Activated CD4-positive, alpha-beta T cell treated with anti-CD3 and anti-CD28 coated beads, Interleukin-2, amount 10 ng/mL, durations not matched to agents 7 days and 5 days (primary cell): ENCODE measurements at places on chromosomes 13 and 19.

GRCh38 chr13:35470671-35471661, 5.5 kb downstream of the MAB21L1 start:
- H3K4me3 ChIP-seq = no peak overlapping the region
- DNase-seq = no peak
- peak overlapping the region; percentile 41 for H3K27ac ChIP-seq
- H3K36me3 ChIP-seq = peaks cover 4% of the 10 kb centered on the region
- H3K27me3 ChIP-seq = peaks cover 66% of the 10 kb centered on the region

DNA sequence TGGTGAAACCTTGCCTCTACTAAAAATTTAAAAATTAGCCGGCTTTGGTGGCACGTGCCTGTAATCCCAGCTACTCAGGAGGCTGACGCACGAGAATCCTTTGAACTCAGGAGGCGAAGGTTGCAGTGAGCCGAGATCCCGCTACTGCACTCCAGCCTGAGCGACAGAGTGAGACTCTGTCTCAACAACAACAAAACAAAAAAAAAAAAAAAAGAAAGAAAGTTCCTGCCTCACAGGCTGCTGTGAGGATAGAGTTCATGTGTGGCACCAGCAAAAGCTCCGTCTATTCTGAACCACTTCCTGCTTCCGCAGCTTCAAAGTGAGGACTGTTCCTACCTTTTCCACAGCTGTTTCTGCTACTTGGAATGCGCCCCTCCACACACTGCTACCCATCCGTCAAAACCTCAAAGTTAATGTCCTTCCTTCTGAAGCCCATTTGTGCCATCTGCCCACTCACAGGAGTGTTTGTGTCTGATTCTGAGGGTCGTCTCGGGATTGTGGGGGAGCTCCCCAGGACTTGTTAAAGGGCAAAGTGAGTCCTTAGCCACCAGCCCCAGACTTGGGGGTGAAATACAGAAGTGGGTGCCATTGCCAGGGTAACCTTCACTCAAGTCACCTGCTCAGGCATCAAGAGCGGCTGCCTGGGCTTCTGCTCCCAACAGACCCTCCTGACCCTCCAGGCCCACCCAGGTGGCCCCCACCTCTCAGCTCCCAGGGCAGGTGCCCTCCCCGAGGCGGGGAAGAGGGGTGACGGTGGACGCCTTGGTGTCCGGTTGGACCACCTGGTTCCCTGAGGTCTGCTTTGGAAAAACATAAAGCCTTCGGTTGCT, 2.9 kb downstream of the MFSD12 start:
- H3K27me3 ChIP-seq = no peaks in the 10 kb centered on the region
- peaks cover 44% of the 10 kb centered on the region for H3K4me1 ChIP-seq
- H3K4me3 ChIP-seq = peak overlapping the region; percentile 96
- peak; percentile 73 for DNase-seq

- H3K4me1 ChIP-seq = peaks cover 51% of the 10 kb centered on the region
- H3K27ac ChIP-seq = peak overlapping the region; percentile 78
- no peaks in the 10 kb centered on the region for H3K27me3 ChIP-seq
- no peak for DNase-seq
- H3K36me3 ChIP-seq = no peaks in the 10 kb centered on the region
Measured at GRCh38 chr19:18494267-18494607, 27.6 kb downstream of the ELL start.

DNA sequence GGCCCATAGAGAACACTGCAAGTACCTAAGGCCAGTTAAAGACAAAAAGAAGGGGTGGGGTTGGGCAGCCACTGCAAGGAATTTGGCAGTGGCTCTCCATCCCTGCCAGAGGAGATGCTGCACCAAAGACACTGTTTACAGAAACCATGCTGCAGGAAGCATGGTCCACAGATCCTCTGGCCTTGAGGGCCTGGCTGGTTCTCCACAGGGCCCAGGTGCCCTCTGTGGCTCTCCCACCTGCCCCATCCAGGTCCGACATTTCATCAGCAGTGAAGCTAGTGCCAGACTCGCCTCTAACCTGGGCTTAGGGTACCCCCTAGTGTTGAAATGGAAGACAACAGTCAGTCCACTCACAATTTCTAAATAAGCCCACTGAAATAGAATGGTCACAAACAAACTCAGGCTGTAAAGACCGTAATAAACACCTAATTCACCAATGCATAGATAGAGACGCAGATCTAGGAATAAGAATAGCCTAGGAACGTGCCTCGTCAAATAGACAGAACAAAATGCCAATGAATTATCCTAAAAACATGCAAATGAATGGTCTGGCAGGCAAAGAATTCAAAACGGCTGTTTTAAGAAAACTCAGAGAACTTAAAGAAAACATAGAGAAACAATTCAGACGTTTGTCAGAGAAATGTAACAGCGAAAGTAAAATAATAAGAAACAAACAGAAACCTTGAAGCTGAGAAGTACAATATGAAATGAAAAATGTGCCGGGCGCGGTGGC, 23.3 kb downstream of the LYPD4 start:
- no peaks in the 10 kb centered on the region for H3K4me1 ChIP-seq
- DNase-seq = peak; percentile 66
- no peaks in the 10 kb centered on the region for H3K36me3 ChIP-seq
- no peak overlapping the region for H3K4me3 ChIP-seq
- H3K27me3 ChIP-seq = peaks cover 28% of the 10 kb centered on the region

DNA sequence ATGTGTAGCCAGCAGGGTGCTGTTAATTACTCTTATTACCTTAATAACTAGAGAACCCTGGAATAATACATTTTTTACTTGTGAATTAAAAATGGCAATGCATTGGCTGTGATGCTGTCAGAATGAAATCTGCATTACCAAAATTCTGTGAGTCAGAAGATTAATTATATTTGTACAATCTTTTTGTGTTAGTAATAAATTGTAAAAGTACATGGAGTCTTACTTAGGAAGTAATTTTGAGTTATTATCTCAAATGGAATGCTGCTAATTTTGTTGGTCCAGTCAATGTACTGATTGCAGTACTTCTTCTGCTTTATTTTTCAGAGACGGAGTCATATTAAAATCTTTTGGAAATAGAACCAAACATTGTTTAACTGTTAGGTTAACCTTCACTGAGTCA, 152.0 kb upstream of the SLC10A2 start:
- no peaks in the 10 kb centered on the region for H3K36me3 ChIP-seq
- no peak for DNase-seq
- no peaks in the 10 kb centered on the region for H3K27me3 ChIP-seq
- no peak overlapping the region for H3K27ac ChIP-seq
- H3K4me3 ChIP-seq = no peak overlapping the region
- H3K4me1 ChIP-seq = no peaks in the 10 kb centered on the region

GRCh38 chr19:18793144-18794028, 2.3 kb upstream of the COMP start:
- H3K4me1 ChIP-seq = peaks cover 9% of the 10 kb centered on the region
- H3K27me3 ChIP-seq = peaks cover 68% of the 10 kb centered on the region
- no peak for DNase-seq
- H3K27ac ChIP-seq = no peak overlapping the region
- no peak overlapping the region for H3K4me3 ChIP-seq
- H3K36me3 ChIP-seq = no peaks in the 10 kb centered on the region

DNA sequence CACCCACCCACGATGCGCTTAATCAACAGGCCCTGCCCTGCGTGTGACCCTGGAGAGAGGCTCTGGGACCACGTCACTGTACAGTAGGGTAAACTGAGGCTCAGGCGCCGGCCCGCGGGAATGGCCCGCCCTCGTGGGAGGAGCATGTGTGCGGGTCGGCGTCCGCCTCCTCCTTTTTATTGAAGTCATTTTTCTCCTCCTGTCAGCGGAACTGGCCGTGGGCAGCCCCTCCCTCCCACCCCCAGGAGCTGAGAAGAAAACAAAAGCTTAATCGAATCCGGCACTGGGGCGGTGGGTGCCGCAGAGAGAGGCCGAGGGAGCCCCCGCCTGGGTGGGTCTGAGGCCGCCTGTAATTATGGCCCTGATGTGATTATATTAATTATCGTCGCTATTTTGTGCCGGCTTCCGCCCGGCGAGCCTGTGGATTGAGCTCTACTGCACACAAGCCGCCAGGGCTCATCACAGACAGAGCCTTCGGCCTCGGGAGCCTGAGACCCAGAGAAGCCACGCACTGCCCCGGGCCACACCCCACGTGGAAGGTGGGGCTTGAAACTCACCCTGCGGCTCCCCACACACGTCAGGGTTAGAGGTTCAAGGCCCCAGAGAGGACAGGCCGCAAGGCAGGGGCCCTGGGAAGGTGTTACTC, 7.0 kb downstream of the C2CD4C start:
- DNase-seq = no peak
- H3K27ac ChIP-seq = no peak overlapping the region
- H3K36me3 ChIP-seq = no peaks in the 10 kb centered on the region
- no peak overlapping the region for H3K4me3 ChIP-seq
- no peaks in the 10 kb centered on the region for H3K27me3 ChIP-seq
- no peaks in the 10 kb centered on the region for H3K4me1 ChIP-seq

GRCh38 chr13:88022431-88023208, 351.4 kb downstream of the SLITRK5 start:
- H3K36me3 ChIP-seq = no peaks in the 10 kb centered on the region
- no peak overlapping the region for H3K4me3 ChIP-seq
- H3K27me3 ChIP-seq = no peaks in the 10 kb centered on the region
- no peaks in the 10 kb centered on the region for H3K4me1 ChIP-seq
- DNase-seq = no peak

DNA sequence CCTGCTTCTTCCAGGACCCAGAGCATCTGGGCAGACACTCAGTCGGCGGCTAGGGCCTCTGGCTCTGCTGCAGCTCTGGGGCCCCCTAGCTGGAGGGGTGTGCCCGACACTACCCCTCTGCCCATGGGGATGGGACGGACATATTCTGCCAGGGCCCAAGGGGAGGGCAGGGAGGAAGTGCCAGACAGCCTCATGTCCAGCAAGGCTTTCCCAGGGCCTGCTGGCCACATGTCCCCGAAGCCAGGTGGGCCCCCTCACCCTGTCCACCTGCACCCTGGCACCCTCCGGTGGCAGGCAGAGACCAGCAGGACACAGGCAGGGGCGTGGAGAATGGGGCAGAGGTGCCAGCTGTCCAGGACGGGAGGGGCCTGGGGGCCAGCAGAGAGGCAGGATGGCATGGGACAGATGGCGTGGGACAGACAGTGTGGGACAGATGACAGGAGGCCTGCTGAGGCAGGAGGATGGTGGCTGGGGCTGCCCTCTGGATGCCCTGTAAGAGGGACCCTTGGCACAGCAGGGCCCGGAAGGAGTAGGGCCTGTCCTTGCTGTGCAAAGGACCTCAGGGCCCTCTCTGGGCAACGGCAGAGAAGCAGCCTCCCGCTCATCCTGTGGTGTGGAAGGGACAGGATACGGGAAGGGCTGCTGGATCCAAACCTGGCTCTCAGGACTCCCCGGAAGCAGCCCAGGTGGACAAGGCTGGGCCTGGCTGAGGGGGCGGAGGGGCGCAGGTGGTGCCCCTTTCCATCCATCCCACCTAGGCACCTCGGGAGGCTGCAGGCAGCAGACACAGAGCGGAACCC, 29.1 kb downstream of the CEBPG start:
- no peaks in the 10 kb centered on the region for H3K36me3 ChIP-seq
- H3K4me1 ChIP-seq = no peaks in the 10 kb centered on the region
- no peak overlapping the region for H3K27ac ChIP-seq
- DNase-seq = no peak
- no peaks in the 10 kb centered on the region for H3K27me3 ChIP-seq

- peaks cover 3% of the 10 kb centered on the region for H3K27me3 ChIP-seq
- H3K27ac ChIP-seq = no peak overlapping the region
- no peak overlapping the region for H3K4me3 ChIP-seq
- no peak for DNase-seq
Measured at GRCh38 chr19:18951721-18952281, 10.8 kb upstream of the HOMER3 start.

- no peak overlapping the region for H3K4me3 ChIP-seq
- H3K27me3 ChIP-seq = no peaks in the 10 kb centered on the region
- DNase-seq = no peak
- H3K27ac ChIP-seq = no peak overlapping the region
- H3K4me1 ChIP-seq = peaks cover 2% of the 10 kb centered on the region
Measured at GRCh38 chr19:6215701-6216235, 64.0 kb downstream of the MLLT1 start.

DNA sequence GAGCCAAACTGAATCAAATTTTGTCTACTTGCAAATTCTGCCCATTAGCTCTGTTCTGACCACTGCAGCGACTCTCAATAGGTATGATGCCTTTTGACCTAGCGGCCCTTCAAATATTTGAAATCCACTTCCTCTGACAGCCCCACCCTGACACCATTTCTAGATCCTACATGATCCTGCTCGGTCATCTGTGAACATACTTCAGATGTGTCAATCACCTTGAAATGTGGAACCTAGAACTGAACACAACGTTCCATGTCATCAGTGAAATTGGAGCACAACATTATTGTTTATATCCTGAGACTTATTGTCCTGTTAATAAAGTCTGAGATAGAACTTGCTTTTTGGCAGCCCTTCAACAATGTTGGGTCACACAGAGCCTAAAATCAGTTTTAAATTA, 98.2 kb downstream of the UBL3 start:
- no peaks in the 10 kb centered on the region for H3K4me1 ChIP-seq
- peaks cover 15% of the 10 kb centered on the region for H3K27me3 ChIP-seq
- DNase-seq = no peak
- no peaks in the 10 kb centered on the region for H3K36me3 ChIP-seq

- no peaks in the 10 kb centered on the region for H3K36me3 ChIP-seq
- peaks cover 13% of the 10 kb centered on the region for H3K27me3 ChIP-seq
- DNase-seq = no peak
- peaks cover 3% of the 10 kb centered on the region for H3K4me1 ChIP-seq
Measured at GRCh38 chr13:106589716-106590115, 21.8 kb upstream of the ARGLU1 start.

- peaks cover 7% of the 10 kb centered on the region for H3K4me1 ChIP-seq
- no peak overlapping the region for H3K27ac ChIP-seq
- H3K4me3 ChIP-seq = no peak overlapping the region
- H3K36me3 ChIP-seq = peaks cover 10% of the 10 kb centered on the region
- DNase-seq = no peak
Measured at GRCh38 chr13:49060678-49061387, 85.1 kb downstream of the FNDC3A start.
